ENCODE measurements at places on chromosomes 11 and 22. TPM values are rescaled to one million over a fixed set of nuclear protein-coding genes. Genes with fewer than 3 reads are reported as not detected.

- H3K27ac ChIP-seq = no peak overlapping the region
- no peak overlapping the region for H3K4me3 ChIP-seq
- H3K36me3 ChIP-seq = no peaks in the 10 kb centered on the region
- DNase-seq = no peak
Measured at GRCh38 chr11:113332023-113332422, 17.6 kb downstream of the TTC12 start.

DNA sequence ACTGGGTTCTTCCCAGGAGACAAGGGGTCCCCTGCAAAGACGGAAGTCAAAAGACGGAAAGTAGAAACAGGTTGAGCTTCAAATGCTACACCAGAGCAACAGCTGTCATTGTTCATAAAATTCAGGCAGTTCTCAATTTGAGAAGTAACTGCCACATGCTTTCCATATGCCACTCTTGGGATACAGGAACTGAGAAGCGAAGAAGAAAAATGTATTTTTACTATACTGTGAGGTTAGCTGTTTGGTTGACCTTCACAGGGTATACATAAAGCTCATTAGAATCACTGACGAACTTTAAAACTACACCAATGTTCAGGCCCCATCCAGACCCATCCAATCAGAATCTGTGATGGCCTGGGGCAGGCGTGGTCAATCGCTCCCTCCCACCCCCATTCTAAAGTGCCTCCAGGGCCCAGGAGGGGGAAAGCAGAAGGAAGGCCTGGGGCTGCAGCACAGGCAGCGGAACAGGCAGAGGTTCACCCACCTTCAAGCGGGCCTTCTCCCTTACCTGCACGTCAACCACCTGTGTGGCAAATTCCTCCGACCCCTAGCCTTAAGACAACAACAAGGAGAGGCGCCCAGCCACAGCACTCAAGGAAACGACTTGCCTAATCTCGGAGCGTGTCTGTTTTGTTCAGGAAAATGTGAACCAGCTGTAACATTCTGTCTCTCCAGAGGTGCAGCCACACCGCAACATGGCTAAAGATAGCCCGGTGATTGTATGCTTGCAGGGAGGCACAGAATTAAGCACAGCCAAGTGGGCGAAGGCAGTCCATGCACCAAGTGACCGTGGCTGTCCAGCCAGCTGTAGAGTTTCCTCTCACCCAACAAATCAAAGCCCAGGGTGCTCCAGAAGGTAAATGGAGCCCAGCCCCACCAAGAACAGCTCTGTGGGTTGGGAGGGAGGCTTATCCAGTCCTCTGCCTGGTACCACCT is 82.6 kb downstream of the MICAL3 start:
- no peak overlapping the region for H3K27ac ChIP-seq
- no peak overlapping the region for H3K4me3 ChIP-seq
- no peaks in the 10 kb centered on the region for H3K27me3 ChIP-seq
- peaks cover 45% of the 10 kb centered on the region for H3K4me1 ChIP-seq

The RAB38 gene
- total RNA-seq = 1.8 TPM

GRCh38 chr22:19510919-19511341 is 13.3 kb downstream of the CLDN5 start:
- no peak for DNase-seq
- no peaks in the 10 kb centered on the region for H3K27me3 ChIP-seq
- no peaks in the 10 kb centered on the region for H3K4me1 ChIP-seq
- no peaks in the 10 kb centered on the region for H3K36me3 ChIP-seq
- H3K27ac ChIP-seq = no peak overlapping the region

The DDTL gene
- total RNA-seq = 5.1 TPM

GRCh38 chr22:36728505-36728904 is 25.0 kb upstream of the CACNG2 start:
- H3K4me3 ChIP-seq = no peak overlapping the region
- no peaks in the 10 kb centered on the region for H3K36me3 ChIP-seq
- H3K27ac ChIP-seq = no peak overlapping the region
- no peaks in the 10 kb centered on the region for H3K4me1 ChIP-seq
- no peak for DNase-seq
- H3K27me3 ChIP-seq = no peaks in the 10 kb centered on the region

GRCh38 chr11:78795621-78796261 is 221.1 kb upstream of the NARS2 start:
- no peaks in the 10 kb centered on the region for H3K27me3 ChIP-seq
- peaks cover 9% of the 10 kb centered on the region for H3K4me1 ChIP-seq
- no peak for DNase-seq
- H3K36me3 ChIP-seq = no peaks in the 10 kb centered on the region
- H3K27ac ChIP-seq = no peak overlapping the region

DNA sequence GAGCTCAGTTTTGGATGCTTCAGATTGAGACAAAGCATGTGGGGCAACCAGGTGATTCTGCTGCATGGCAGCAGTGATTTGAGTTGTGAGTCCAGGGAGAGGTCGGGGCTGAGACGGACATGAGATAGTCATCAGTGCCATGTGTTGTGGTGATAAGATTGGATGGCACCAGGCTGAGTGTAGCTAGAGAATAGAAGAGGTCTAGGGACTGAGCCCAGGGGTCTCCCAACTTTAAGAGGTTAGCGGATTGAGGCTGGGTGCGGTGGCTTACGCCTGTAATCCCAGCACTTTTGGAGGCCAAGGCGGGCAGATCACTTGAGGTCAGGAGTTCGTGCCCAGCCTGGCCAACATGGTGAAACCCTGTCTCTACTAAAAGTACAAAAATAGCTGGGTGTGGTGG is 6.3 kb upstream of the CTSD start:
- no peak overlapping the region for H3K4me3 ChIP-seq
- H3K27me3 ChIP-seq = no peaks in the 10 kb centered on the region
- no peaks in the 10 kb centered on the region for H3K36me3 ChIP-seq
- no peak overlapping the region for H3K27ac ChIP-seq

DNA sequence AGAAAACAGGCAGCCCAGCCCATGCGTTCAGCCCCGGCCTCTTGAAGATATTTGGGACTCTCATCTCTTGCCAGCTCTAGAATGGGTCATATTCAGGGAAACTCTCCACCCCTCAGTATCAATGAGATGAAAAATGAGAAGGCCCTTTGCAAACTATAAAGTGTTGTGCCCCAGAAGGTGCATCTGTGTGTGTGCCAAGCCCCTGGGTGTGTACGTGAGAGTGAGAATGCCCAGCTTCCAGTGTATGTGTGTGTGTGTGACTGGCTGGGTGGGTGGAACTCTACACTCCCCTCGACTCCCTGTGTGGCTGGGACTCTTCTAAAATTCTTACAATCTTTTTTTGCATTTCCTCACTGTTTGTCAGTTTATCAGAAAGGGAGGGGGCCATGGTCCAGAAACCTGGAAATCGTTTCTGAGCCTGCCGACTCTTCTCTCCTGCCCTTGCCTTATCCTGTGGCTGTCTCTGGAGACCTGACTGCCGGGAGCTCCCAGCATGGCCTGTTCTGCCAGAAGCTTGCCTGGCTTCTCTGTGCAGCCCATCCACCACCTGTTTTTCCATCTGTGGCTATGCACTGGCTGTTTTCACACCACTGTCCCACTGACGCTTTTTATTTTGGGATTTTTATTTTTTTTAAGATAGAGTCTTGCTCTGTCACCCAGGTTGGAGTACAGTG is 1.2 kb downstream of the P2RY6 start:
- H3K4me1 ChIP-seq = no peaks in the 10 kb centered on the region
- H3K4me3 ChIP-seq = no peak overlapping the region
- no peaks in the 10 kb centered on the region for H3K27me3 ChIP-seq
- DNase-seq = no peak
- H3K36me3 ChIP-seq = no peaks in the 10 kb centered on the region
- H3K27ac ChIP-seq = no peak overlapping the region
